Stimulated activated CD4-positive, alpha-beta T cell treated with anti-CD3 and anti-CD28 coated beads, Interleukin-2, amount 100 ng/mL, for 24 hours (primary cell): ENCODE measurements at places on chromosomes 5 and 9.

- DNase-seq: no peak
Measured at GRCh38 chr5:5335700-5336264, 86.7 kb upstream of the ICE1 start.

GRCh38 chr9:6552033-6552432 is 93.5 kb downstream of the GLDC start:
- DNase-seq: no peak

- no peak for DNase-seq
Measured at GRCh38 chr9:133685653-133686609, 49.8 kb downstream of the DBH start.

DNA sequence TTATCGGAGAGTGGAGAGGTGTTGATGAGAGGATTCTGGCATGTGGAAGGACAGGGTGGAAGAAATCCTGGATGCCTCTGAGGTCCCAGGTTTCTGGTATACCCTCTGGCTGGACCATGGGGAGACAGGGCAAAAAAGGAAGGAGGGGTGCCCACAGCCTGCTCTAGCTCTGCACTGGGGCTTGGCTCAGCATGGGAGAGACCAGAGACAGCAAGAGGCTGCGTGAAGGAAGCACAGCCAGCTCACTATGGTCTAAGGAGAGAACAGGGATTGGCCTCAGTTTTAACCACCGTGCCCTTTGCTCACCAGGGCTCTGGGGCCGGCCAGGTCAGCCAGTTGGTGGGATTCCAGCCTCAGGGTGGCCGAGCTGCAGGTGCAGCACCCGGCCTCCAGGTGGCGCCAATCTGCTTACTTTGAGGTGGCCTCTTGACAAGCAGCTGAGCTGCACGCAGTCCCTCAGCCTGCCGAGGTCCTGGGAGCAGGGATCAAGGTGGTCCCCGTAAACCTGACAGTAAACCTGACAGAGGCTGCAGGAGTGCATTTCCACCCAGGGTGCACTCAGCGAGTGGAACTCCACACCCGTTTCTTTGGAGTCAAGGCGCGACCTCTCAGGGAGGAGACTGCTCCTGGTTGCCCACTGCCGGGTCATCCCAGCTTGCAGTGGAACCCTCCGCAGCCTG is 25.0 kb upstream of the SPTLC1 start:
- DNase-seq: peak; percentile 78

DNA sequence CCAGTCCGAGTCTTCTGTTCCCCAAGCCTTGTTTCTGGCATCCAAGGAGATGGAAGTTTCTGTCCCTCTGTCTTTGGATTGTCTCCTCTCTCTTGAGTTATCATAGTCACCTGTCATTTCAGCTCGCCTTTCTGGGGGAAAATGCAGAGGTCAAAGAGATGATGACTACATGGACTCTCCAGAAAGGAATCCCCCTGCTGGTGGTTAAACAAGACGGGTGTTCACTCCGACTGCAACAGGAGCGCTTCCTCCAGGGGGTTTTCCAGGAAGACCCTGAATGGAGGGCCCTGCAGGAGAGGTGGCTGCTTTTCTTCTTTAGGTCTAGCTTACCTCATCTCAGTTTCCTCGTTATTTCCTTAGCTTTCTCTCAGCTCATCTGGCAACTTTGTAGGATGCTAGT is 25.1 kb downstream of the ERAP2 start:
- no peak for DNase-seq

- DNase-seq: no peak
Measured at GRCh38 chr5:171999877-172000276, 6.6 kb downstream of the FBXW11 start.

DNA sequence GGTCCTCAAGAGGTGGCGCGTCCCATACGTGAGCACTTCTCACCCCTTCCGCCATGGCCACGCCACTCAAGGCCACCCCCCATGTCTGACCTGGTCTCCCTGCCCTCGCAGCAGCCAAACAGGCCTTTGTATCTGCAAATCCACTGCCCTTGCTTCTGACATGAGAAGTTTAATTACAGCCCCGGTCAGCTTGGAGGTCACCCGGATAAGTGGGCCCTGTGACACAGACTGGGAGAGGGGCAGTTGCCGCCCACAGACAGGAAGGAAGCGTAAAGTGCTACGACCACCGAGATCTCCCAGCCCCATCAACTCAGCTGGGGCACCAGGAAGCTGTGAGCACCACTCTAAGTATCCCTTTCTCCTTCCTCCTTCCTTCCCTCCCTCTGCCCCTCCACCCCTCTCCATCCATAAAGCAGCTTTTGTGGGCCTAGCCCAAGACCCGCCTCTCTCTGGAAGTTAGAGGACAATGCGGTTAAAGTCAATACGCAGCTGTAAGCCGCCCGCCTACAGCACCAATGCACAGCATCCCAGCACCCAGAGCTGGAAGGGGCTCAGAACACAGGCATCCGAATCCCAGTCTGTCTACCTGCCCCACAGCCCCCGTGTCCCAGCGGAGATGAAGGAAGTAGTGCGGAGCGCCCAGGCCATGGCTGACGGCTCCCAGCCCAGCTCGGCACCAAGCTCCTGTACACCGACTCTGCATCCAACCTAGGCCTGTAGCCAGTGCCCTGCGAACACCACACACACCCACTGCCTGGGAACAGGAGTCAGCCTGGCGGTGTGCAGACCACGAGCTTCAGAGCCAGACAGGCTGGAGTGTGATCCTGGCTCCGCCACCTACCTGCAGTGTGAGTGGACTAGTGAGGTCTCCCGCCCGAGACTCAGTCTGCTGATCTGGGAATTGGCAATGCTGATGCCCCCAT is 44.8 kb upstream of the RNF130 start:
- DNase-seq: no peak

DNA sequence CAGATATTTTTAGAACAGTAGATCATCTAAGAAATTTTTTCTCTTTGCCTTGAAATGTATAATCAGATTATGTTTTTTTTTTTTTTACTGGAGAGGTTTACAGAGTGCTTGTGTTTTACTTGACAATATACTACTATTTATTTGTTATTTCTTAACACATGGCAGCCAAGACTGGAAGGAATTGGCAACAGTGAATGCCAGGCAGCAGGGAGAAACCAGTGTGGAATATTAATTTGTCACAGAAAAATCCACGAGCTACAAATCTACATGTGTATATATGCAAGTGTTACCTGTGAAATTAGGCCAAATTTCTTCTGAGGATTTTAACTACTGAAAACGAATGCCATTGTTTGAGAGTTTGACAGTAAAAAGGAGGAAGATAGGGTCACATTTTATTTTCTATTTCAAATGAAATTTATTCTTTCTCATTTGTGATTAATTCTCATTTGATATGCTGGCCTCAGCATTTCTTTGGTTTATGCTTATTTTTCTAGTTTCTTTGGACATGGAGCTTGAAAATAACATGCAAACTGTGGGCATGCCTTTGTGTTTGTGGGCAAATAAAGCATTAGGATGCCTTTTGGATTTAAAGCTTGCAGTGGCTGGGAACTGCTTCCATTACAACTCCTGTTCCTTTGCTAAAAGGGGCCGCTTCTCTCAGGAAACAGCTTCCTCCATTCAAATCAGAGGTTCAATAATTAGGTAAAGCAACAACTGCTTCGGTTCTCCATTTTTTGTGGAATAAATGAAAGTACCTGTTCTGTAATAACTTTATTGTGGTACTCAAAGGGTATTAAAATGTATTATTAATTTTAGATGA is 39.0 kb upstream of the ZFYVE16 start:
- DNase-seq: no peak

DNA sequence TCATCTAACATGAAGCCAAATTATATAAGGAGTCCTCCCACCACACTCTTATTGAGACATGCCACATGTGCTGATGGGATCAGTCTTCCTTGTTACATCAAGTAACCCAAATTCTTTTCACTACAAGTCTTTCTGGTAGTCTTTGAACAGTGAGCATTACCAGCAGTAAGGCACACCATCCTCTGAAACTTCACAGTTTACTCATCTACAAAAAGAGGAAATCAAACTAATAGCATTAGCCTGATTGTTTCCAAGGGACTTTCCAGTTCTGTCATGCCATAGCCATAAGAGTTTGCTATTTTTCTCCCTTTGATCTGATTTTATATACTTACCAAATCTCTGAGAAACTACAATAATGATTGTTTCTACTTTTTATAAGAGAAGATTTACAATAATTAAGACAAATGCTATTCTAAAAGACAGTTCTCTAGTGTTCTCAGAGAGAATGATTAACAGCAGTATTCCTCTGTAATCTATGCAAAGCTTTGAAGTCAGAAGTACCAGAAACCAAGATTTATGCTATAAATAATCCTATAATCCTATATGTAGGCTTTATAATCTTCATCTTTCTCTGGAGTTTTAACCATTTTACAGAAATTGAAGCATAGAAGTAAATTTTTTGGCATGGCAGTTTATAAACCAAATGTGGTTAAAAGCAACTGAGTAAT is 166.2 kb upstream of the ACO1 start:
- DNase-seq: no peak

- DNase-seq: no peak
Measured at GRCh38 chr9:105854783-105855724, 160.7 kb downstream of the TMEM38B start.

GRCh38 chr9:113425072-113425471 is 14.5 kb downstream of the C9orf43 start:
- DNase-seq: no peak

GRCh38 chr5:100406640-100407039 is 128.5 kb upstream of the FAM174A start:
- DNase-seq: no peak

- DNase-seq: no peak
Measured at GRCh38 chr5:173159256-173159655, 14.9 kb downstream of the BNIP1 start.

- DNase-seq: no peak
Measured at GRCh38 chr5:33975852-33976251, 8.6 kb downstream of the SLC45A2 start.

- DNase-seq: no peak
Measured at GRCh38 chr5:79229357-79230174, 6.4 kb upstream of the JMY start.

- DNase-seq: no peak
Measured at GRCh38 chr5:159787837-159788236, 128.4 kb upstream of the ADRA1B start.

GRCh38 chr5:54545796-54546195 is 28.2 kb downstream of the SNX18 start:
- no peak for DNase-seq

DNA sequence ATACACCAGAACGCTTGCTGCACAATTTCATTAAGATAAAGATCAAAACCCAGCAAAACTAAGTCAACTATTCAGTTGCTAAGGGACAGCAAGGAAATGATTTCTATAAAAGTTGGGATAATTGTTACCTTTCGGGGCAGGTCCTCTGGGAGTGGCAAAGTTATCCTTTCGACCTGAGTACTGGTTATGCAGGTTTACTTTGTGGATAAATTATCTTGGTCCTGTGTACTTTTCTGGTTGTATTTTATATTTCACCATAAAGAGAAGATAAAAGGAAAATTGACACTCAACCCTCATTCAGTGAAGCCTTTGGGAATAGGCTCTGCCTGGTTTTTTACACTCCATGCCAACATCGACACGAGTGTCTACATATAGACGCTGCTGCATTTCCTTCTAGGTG is 146.5 kb downstream of the SYK start:
- DNase-seq: no peak

GRCh38 chr5:110262749-110263148 is 463.7 kb downstream of the TMEM232 start:
- DNase-seq: no peak

- no peak for DNase-seq
Measured at GRCh38 chr5:130279386-130279785, 375.1 kb downstream of the CHSY3 start.

DNA sequence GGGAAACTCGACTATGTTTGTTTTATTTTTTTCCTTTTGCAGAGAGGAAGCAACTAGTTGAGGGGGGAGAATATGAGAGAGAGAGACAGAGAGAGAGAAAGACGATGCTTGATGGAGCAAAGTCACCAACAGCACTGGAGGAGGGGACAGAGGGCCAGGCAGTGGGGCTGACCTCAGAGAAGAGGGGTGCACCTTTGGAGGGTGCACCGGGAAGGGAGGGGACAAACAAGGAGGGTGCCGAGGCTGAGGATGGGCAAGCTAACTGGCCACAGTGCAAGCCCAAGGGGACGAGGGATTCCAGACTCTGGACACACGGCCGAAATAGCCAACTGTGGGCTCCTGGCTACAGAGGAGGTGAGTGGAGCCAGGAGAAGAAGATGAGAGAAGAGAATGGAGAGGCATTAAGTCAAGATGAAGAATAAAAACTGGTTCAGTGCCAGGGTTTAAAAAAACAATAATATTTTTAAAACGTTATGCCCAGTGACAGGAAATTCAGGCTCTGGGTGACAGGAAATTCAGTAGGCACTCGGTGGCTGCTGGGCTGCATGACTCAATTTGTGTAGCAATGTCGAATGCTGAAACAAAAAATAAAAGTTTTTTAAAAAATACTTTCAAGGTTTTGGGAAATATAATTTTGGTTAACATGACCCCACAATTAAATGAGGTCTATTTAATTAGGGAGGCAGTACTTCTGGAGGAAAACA is 13.3 kb upstream of the GLRX start:
- DNase-seq: no peak

- no peak for DNase-seq
Measured at GRCh38 chr5:137822158-137822764, 45.4 kb upstream of the MYOT start.

GRCh38 chr5:89315286-89316100 is 432.5 kb upstream of the MEF2C start:
- DNase-seq: no peak

GRCh38 chr5:169745441-169746146 is 108.5 kb downstream of the DOCK2 start:
- DNase-seq: no peak

DNA sequence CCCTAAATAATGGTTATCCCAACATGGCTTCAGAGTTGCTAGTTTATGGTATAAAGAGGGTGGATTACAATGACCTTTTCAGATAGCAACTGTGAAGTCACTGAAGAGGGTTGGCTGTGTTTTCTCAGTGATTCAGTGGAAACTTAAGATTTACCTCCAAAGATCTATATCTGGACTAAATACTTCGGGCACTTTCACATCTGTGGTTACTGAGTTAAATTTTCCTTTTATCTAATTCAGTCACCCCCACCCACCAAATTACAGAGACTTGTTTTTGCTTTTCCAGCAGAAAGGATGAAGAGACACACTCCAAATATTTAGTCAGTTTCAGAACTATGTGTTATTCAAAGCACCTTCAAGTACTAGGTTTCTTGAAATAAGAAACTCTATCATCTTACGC is 573.2 kb downstream of the CCDC171 start:
- no peak for DNase-seq

- DNase-seq: no peak
Measured at GRCh38 chr5:107476783-107477182, 194.0 kb downstream of the EFNA5 start.

DNA sequence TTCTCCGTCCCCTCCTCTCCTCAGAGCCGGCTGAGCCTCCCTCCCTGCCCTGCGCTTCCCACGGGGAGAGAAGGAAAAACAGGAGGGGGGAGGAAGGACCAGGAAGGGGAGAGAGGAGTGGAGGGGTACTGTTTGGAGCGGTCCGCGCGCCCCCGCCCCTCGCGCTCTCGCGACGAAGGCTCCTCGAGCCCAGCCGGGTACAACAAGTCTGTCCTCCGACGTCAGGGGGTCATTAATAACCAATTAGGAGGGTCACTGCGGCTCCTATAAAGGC is 480 bp upstream of the PRDM12 start:
- DNase-seq: no peak
